ENCODE measurements at places on chromosomes 5 and 9. TPM values are rescaled to one million over a fixed set of nuclear protein-coding genes. Genes with fewer than 3 reads are reported as not detected.

- no peak for DNase-seq
Observed at GRCh38 chr9:110073356-110073905, 134.5 kb downstream of the C9orf152 start.

DNA sequence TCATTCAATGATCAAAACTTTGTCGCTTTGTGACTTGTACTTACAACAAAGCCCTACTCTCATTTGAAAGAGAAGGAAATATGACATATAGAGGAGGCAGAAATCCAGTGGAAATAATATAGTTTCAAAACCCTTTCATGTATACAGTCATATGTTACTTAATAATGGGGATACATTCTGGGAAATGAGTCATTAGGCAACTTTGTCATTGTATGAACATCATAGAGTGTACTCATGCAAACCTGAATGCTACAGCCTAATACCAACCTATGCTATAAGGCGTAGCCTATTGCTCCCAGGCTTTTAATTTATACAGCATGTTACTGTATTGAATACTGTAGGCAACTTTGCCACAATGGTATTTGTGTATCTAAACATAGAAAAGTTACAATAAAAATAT is 69.0 kb upstream of the SMC2 start:
- no peak for DNase-seq

Gene TAF11L10
- total RNA-seq, result not detected

- no peak for DNase-seq
Observed at GRCh38 chr5:107794741-107795140, 124.0 kb upstream of the EFNA5 start.

GRCh38 chr9:13816837-13817236 is 497.1 kb downstream of the NFIB start:
- peak; percentile 11 for DNase-seq

DNA sequence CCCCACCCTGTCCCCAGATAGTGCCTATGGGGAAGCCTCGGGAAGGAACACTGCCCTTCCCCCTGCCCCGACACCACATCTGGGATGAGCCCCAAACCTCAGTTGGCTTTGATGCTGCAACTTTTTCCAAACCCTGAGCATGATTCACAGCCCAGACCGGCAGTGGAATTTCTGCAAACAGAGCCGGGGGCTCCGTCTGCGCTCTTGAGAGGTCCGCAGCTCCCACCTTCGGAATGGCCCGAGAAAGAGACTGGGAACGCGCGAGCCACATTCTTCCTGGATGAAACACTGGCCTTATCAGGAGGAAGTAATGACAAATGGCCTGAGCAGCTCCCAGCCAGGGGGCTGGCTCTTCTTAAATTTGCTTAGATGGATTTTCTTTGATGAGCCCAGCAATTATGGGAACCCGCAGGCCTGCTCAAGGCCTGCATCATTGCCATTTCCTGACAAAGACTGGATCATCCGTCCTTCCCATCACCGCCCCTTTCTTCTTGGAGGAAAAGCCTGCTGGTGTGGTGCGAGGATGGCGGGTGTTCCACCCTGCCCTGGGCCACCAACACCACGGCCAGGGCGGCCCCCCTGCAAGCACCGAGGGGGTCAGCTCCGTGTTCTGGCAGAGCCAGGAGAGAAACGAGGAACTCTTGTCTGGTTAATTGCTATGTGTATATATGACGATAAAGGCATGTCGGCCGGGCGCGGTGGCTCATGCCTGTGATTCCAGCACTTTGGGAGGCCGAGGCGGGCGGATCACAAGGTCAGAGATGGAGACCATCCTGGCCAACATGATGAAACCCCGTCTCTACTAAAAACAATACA is 38.8 kb upstream of the COL5A1 start:
- DNase-seq, result peak; percentile 100

GRCh38 chr5:96922499-96923244 is 13.2 kb upstream of the LNPEP start:
- DNase-seq, result no peak

GRCh38 chr9:118896324-118897000 is 472.8 kb downstream of the BRINP1 start:
- DNase-seq, result no peak

DNA sequence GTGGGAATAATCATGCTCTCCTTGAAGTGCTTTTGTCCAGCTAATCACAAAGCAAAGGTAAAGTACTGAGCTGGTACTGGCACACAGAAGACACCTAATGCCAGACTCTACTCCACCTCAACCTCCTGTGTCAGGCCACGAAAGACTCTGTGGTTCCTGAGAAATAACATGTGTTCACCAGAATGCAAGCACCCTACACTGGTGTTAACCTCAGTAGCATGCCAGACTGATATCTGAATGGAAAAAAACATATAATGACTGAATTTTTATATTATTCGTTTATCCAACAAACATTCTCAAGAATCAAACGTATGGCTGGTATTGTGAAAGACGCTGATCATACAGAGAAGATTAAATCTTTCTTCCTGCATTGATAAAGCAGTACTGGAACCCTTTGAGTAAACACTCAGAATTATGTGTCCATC is 97.1 kb upstream of the IFNE start:
- peak; percentile 55 for DNase-seq

Gene GRM6
- not detected for total RNA-seq

GRCh38 chr9:76359365-76359764 is 34.9 kb downstream of the RFK start:
- DNase-seq, result no peak

DNA sequence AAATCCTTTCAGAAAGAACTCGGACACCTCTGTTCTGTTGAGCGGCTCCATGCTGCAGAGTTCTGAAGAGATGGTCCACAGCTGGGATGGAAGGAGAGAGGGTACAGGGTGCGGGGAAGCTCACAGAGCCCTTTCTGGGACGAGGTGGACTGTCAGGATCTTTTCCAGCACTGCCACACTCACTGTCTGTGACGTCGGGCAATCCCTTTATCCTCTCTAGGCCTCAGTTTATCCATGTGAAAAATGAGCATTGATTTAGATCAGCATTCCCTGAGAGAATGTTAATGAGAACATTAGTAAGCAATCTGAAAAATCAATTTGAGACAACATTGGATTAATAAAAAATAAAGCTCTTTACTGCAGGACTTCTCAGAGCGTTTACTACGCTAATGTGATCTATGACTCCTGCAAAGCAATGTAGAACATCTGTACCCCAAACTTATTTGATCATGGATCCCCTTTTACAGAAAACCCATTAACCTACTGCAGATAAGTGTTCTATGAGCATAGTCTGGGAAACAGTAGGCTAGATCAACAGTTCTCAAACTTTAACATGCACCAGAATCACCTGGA is at the start of gene OR13J1:
Gene OR13J1 (minus strand): TSS at position 51 of the 573 bp plus-strand sequence. CDS start 0 bp downstream, at position 51.
- DNase-seq, result no peak

DNA sequence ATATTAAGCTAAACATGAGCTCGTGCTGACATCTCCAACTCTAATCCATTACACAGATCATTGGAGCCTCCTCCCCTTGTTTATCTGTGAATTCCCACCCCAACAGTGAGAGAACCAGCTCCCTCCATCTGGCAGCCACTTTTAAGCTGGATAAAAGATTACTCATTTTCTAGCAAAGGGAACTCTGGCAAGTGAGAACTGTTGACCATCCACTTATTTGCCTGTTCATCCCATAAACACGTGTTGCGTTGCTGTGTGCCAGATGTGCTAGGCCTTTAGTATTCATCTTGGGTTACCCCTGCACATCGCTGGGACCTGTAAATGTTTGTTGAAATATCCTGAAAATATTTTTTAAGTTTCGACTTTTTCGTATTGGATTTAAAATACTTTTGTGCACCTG is 2.4 kb upstream of the TOR1A start:
- no peak for DNase-seq

- peak; percentile 35 for DNase-seq
Observed at GRCh38 chr5:6081727-6082210, 296.6 kb downstream of the MED10 start.

DNA sequence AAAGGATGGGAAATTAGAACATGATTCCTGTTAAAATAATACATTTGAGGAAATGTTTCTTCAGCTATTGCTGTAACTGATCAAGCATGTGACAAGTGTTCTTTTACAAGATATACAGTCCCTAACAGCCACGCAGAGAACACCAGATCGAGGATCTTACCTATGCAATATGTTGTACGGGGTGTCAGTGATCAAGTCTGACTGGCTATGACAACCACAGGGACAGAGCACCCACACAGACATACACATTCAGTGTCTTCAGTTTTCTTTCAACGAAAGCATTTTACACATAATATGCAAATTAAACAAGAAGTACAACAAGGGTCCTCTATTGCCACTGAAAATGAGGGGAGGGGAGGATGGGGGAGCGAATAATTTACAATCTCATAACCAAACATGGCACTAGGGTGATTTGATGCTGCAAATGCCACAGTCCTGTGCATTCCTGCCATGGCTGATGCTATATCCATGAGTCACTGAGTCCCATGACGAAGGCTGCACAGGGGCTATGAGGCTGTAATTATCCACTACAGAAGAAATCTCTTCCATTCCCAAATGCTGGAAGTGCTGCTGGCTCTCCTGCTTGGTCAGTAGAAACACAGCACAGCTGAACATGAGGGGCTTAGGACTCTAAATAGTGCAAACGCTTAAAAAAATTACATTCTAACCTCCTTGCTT is 118.2 kb downstream of the KLHL3 start:
- DNase-seq, result peak; percentile 61

All from HT1080 (cell line).